ENCODE measurements at places on chromosomes 5 and 9. TPM values are rescaled to one million over a fixed set of nuclear protein-coding genes. Genes with fewer than 3 reads are reported as not detected.

- H3K4me1 ChIP-seq: no peaks in the 10 kb centered on the region
- no peak for DNase-seq
- no peaks in the 10 kb centered on the region for H3K27me3 ChIP-seq
- no peak overlapping the region for H3K4me3 ChIP-seq
Observed at GRCh38 chr9:73596321-73596720, 444.7 kb downstream of the ANXA1 start.

DNA sequence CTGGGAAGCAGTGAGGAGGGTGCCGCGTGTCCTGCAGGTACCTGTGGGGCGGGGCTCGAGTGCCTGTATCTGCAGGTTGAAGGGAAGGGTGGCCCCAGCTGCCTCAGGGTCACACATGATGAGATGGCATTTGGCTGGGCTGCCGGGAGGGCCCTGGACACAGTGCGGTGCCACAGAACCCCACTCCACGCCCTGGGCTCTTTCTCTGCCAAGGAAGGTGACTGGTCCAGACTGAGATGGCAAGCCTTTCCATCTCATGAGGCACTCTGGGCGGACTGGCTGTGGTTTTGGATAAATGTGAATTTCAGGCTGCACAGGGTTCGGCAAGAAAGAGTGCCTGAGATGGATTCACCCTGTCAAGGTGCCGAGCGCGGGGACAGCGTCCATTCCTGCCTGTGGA, 69.4 kb downstream of the FGF18 start:
- no peaks in the 10 kb centered on the region for H3K36me3 ChIP-seq
- no peak overlapping the region for H3K27ac ChIP-seq
- no peak overlapping the region for H3K4me3 ChIP-seq
- no peaks in the 10 kb centered on the region for H3K27me3 ChIP-seq
- no peak for DNase-seq

DNA sequence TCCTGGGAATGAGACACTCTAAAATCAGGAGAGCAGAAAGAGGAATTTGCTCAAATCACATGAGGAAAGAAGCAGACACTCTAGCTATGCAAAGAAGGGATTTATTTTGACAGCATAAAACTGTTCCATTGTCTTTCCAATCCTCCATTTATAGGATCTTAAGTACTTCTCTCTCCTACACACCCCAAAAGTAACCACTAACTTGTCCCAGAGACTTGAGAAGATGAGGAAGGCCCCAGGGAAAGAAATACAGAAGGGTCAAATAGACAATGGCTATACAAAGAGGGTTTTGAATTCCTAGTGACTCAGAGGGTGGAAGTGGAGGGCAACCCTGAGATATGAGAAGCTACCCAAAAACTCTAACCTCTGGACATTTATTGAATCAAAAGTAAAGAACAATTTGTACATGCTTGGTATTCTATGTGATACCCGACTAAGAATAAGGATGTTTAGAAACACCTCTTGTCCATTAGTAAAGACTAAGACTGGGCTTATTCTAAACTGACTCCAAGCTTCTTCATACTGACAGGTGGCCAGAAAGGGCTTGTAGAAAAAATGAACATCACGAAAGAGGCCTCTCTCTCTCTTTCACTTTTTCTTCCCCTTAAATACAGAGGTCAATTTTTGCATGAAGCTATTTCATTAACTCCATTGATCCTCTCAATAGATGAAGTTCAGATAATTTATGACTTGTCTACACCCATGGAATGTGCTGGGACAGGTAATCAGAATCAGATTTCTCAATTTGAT, 20.6 kb downstream of the DMAC1 start:
- no peaks in the 10 kb centered on the region for H3K4me1 ChIP-seq
- no peaks in the 10 kb centered on the region for H3K27me3 ChIP-seq

DNA sequence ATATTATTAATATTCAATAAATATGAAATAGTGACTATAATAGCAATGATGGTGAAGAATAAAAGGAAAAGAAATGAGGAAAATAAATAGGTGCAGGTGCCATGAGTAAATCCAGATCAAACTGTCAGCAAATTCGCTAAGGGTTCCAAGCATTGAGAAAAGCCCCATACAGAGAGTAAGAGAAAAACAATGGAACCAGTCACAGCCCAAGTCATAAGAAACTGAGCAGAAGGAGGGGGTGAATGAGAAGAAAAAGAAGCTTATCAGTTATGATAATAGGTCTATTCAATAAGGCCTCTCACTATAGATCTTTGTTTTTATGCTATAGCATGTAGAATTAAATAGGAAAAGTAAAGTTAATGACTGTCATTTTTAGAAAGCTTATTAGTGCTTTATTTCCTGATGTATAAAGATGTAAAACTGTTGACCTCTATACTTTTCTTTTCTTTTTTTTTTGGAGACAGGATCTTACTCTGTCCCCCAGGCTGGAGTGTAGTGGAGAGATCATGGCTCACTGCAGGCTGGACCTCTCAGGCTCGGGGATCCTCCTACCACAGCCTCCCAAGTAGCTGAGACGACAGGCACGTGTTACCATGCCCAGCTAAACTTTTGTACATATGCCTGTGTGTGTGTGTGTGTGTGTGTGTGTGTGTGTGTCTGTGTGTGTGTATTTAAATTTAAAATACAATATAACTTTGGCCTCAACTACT, 72.4 kb downstream of the FYB1 start:
- no peak overlapping the region for H3K27ac ChIP-seq
- no peaks in the 10 kb centered on the region for H3K27me3 ChIP-seq
- peaks cover 37% of the 10 kb centered on the region for H3K36me3 ChIP-seq
- no peak for DNase-seq
- H3K4me3 ChIP-seq: no peak overlapping the region
- peaks cover 2% of the 10 kb centered on the region for H3K4me1 ChIP-seq

- no peak overlapping the region for H3K4me3 ChIP-seq
- H3K36me3 ChIP-seq: peaks cover 5% of the 10 kb centered on the region
- DNase-seq: no peak
- H3K27me3 ChIP-seq: no peaks in the 10 kb centered on the region
- no peak overlapping the region for H3K27ac ChIP-seq
Observed at GRCh38 chr9:105625088-105625487, 37.2 kb upstream of the TAL2 start.

GRCh38 chr9:86945728-86946200, 1.5 kb downstream of the GAS1 start:
- no peak for DNase-seq
- H3K36me3 ChIP-seq: no peaks in the 10 kb centered on the region
- peak overlapping the region; percentile 52 for H3K4me3 ChIP-seq
- peaks cover 21% of the 10 kb centered on the region for H3K4me1 ChIP-seq
- no peak overlapping the region for H3K27ac ChIP-seq
- peaks cover 27% of the 10 kb centered on the region for H3K27me3 ChIP-seq

DNA sequence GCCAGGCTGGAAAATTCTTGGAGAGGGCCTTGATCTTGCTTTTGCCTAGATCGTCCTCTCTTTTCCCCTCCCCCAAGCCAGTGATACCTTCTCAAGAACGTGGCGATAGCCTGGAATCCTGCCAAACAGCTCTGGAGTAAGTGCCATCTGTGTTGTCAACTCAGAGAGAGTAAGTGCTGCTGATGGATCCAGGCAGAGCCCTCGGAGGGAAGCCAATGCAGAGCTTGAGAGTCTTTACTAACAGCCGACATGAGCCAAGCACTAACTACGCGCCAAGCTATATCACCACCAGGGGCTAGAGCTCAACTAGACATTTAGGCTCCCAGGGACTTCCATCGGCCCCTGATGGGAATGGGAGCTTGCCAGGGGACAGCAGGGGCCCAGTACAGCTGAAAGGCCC, 17.6 kb downstream of the RAPGEF1 start:
- DNase-seq: no peak
- peak overlapping the region; percentile 10 for H3K27ac ChIP-seq
- no peaks in the 10 kb centered on the region for H3K27me3 ChIP-seq
- H3K4me1 ChIP-seq: peaks cover 60% of the 10 kb centered on the region
- H3K36me3 ChIP-seq: peaks cover 7% of the 10 kb centered on the region

GRCh38 chr5:83368319-83368718, 103.2 kb upstream of the VCAN start:
- H3K4me3 ChIP-seq: no peak overlapping the region
- no peak overlapping the region for H3K27ac ChIP-seq
- no peaks in the 10 kb centered on the region for H3K36me3 ChIP-seq
- H3K27me3 ChIP-seq: no peaks in the 10 kb centered on the region
- DNase-seq: no peak

GRCh38 chr9:84845956-84846900, 176.7 kb downstream of the NTRK2 start:
- no peak overlapping the region for H3K27ac ChIP-seq
- DNase-seq: no peak
- no peaks in the 10 kb centered on the region for H3K4me1 ChIP-seq
- no peaks in the 10 kb centered on the region for H3K27me3 ChIP-seq

- DNase-seq: no peak
- no peak overlapping the region for H3K4me3 ChIP-seq
- no peaks in the 10 kb centered on the region for H3K36me3 ChIP-seq
- peaks cover 15% of the 10 kb centered on the region for H3K4me1 ChIP-seq
- H3K27ac ChIP-seq: no peak overlapping the region
Observed at GRCh38 chr9:126802318-126803059, 2.4 kb upstream of the ZBTB43 start.

DNA sequence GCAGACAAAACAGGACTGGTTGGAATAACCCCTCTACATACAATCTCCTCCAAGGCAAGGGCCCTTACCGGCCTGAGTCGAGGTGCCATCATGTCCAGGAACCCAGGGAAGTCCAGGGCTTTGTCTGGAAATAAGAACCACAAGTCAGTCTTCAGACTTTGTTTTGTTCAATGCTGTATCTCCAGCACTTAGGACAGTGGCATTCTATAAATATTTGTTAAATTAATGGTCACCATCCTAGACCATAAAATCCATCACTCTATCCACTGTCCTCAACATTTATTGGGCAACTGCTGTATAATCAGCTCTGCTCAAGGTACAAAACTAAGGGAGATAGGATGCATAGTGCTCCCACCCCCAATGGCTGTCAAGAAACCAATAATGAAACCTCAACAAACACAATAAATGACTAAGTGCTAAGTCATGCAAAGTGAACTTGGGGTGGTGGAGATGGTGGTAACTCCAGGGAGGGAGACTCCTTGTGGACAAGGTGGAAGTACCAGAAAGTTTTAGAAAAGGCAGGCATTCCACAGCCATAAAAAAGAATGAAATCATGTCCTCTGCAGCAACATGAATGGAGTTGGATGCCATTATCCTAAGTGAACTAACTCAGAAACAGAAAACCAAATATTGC, 5.0 kb downstream of the RELL2 start:
- peaks cover 13% of the 10 kb centered on the region for H3K4me1 ChIP-seq
- DNase-seq: no peak
- no peaks in the 10 kb centered on the region for H3K27me3 ChIP-seq
- H3K36me3 ChIP-seq: peaks cover 22% of the 10 kb centered on the region
- no peak overlapping the region for H3K27ac ChIP-seq

GRCh38 chr9:33162721-33163311, 4.3 kb downstream of the B4GALT1 start:
- H3K27me3 ChIP-seq: no peaks in the 10 kb centered on the region
- peak overlapping the region; percentile 96 for H3K27ac ChIP-seq

DNA sequence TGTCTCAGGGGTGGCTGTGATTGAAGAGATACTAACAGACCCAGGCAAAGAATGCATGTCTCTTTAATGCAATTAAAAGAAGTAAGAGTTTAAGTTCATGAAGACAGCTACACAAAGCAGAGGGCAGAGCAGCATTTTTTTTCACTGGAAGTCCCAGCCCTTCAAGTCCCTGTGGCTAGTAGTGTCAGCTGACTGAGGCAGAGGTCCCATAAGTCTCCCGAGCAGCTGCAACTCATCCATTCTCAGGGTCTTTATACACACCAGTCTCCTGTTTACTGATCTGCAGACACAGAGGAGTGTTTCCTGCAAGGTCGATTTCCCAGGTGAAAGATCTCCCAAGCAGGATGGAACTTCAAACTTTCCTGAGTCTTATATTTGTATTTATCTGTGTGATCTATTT, 169.4 kb upstream of the GLRA1 start:
- no peak overlapping the region for H3K27ac ChIP-seq
- H3K4me3 ChIP-seq: no peak overlapping the region
- DNase-seq: no peak

DNA sequence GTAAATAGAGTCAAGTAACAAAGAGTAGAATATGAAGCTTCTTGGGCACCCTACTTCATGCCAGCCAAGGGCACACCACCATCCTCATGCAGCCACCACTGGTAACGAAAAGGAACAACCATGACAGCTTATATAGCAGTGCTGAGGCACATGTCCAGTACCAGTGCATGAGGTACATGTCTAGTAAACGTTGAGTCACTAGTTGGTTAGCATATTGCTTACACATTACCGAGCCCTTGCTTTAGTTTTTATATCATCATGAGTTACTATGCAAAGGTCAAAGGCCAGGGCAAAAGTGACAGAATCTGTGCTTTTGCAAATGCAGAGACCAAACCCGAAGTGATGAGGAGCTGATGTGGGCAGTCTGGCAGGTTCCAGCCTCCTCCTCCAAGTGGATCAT, 147.1 kb upstream of the MAP1B start:
- H3K36me3 ChIP-seq: no peaks in the 10 kb centered on the region
- H3K27ac ChIP-seq: no peak overlapping the region
- DNase-seq: no peak

- no peaks in the 10 kb centered on the region for H3K4me1 ChIP-seq
- no peaks in the 10 kb centered on the region for H3K36me3 ChIP-seq
- H3K27me3 ChIP-seq: peaks cover 5% of the 10 kb centered on the region
- no peak overlapping the region for H3K4me3 ChIP-seq
Observed at GRCh38 chr9:126563556-126563955, 50.2 kb upstream of the LMX1B start.

GRCh38 chr5:122864400-122864799, 19.0 kb downstream of the SNX24 start:
- H3K4me1 ChIP-seq: no peaks in the 10 kb centered on the region
- no peak overlapping the region for H3K4me3 ChIP-seq
- no peaks in the 10 kb centered on the region for H3K27me3 ChIP-seq
- H3K36me3 ChIP-seq: no peaks in the 10 kb centered on the region

- no peaks in the 10 kb centered on the region for H3K4me1 ChIP-seq
- no peaks in the 10 kb centered on the region for H3K27me3 ChIP-seq
- no peak overlapping the region for H3K4me3 ChIP-seq
- no peak overlapping the region for H3K27ac ChIP-seq
- no peak for DNase-seq
Observed at GRCh38 chr5:13246053-13246452, 698.4 kb downstream of the DNAH5 start.

HSPB3 gene
- not detected for total RNA-seq

CDC25C gene
- total RNA-seq: 0.47 TPM

CARD19 gene
- 30.7 TPM for total RNA-seq

BTNL3 gene
- total RNA-seq: not detected

SYK gene
- 75.5 TPM for total RNA-seq

Data from natural killer cell (primary cell).